Activated CD4-positive, CD25-positive, alpha-beta regulatory T cell (primary cell): ENCODE measurements at places on chromosomes 6 and 20.

GRCh38 chr6:73088138-73088813 is 137.0 kb downstream of the KHDC1L start:
- DNase-seq, result no peak

DNA sequence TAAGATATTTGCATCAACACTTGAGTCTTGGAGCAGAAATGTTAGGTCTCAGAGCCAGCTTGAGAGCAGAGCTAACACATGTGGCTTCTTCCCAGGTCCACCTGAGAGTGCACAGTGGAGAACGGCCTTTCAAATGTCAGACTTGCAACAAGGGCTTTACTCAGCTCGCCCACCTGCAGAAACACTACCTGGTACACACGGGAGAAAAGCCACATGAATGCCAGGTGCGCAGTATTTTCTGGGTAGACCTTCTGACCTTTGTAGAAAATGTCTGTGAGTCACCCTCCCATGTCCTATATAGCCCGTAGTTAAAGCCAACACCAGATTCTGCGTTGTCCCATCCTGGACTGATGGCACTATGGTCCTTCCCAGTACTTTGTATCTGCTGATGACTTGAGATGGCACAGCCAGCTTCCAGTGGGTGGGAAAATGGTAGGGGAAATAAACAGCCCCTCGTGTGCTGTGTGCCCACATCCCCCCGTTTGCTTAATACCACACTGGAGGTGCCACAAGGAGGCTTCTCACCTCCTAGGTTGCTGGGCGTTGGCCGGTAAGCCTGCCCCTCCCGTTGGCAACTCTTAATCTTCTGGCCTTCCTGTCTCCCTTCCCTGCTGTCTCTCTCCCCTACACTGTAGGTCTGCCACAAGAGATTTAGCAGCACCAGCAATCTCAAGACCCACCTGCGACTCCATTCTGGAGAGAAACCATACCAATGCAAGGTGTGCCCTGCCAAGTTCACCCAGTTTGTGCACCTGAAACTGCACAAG is 20.3 kb downstream of the PRDM1 start:
- no peak for DNase-seq

- DNase-seq, result no peak
Observed at GRCh38 chr6:13538084-13538483, 36.3 kb upstream of the SIRT5 start.

DNA sequence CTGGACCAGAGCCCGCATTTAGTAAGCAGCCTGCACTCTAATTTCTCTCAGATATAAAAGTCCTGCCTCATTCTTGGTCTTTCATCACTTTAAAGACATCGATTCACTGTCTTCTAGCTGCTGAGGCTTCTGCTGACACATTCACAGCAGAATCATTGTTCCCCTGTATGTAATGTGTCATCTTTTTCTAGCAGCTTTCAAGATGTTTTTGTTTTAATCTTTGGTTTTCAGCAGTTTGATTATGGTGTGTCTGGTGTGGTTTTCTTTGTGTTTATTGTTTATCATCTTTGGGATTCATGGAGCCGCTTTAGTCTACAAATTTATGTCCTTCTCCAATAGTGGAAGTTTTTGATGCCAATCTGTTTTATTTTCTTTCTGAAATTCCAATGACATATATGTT is 157.3 kb upstream of the STMND1 start:
- no peak for DNase-seq

GRCh38 chr6:132733283-132733682 is 19.4 kb upstream of the VNN1 start:
- no peak for DNase-seq

DNA sequence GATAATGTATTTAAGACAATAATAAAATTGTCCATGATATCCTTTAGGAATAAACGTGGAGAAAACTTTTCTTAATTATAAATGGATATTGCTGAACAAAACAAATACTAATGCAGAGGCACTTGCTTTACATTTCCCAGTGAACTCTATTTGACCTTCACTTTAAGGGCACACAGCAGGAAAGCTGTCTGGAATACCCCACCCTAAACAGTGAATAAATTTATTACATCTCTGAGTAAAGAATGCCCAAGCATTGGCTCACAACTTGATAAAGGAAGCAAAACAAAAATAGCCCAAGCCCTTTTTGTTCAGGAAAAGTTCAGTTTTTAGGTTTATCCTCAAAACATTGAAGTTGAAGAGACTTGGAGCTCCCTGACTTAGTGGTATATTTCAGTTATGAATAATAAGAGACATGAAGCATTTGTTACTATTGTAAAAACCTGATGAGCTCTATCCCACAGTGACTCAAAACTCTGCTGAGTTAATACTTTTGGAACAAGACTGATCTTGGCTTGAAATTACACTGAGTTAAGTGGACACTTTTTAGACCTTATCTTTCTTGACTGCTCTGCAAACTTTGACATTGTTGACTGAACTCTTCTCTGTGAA is 353.9 kb downstream of the BCKDHB start:
- no peak for DNase-seq

DNA sequence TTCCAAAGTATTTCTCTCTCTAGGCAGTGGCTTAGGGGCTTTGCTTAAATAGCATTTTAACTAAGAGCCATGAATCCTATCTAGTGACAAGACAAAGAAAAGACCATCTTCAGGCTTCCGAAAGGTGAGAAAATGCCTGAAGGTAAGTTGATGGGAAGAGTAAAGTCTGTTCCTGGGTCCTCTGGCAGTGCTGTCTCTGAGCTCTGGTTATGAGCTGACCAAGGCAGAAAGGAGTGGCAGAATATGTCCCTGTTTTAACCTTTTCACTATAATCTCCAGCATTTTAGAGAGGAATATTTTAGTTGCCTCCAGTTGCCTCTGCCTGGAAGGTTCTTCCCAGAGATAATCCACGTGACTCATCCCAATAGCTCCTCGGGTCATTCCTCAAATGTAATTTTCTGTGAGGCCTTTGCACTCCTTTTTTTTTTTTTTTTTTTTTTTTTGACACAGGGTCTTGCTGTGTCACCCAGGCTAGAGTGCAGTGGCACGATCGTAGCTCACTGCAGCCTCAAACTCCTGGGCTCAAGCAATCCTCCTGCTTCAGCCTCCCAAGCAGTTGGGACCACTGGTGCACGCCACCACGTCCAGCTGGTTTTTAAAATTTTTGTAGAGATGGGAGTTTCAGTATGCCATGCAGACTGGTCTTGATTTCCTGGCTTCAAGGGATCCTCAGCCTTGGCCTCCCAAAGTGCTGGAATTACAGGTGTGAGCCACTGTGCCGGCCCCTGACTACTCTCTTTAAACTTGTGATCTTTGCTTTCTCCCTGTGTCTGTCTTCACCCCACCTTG is 3.7 kb upstream of the ARMH2 start:
- DNase-seq, result no peak

- no peak for DNase-seq
Observed at GRCh38 chr6:41049521-41049920, 3.5 kb upstream of the APOBEC2 start.
